Epithelial cell of proximal tubule (primary cell): ENCODE measurements at places on chromosomes 1 and 21.
A peak's percentile ranks its signal among the peaks of the same experiment; 100 is the strongest.

DNA sequence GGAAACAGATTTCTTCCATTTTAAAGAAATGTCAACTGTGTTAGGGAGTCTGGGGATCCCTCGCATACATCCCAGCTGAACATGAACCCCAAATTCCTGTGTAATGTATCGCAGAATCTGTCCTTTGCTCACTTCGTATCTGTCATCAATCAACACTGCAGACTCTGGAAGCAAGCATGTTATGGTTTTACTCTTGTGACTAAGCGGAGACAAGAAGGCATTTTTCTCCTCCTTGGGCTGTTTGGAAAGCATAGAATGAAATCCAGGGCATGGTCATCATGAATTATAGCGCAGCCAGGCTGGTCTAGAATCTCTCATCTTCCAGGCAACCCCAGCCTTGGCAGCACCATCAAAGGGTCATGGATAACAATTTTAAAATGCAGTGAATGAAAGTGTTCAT is 290.2 kb downstream of the KIF26B start:
- no peak for DNase-seq

DNA sequence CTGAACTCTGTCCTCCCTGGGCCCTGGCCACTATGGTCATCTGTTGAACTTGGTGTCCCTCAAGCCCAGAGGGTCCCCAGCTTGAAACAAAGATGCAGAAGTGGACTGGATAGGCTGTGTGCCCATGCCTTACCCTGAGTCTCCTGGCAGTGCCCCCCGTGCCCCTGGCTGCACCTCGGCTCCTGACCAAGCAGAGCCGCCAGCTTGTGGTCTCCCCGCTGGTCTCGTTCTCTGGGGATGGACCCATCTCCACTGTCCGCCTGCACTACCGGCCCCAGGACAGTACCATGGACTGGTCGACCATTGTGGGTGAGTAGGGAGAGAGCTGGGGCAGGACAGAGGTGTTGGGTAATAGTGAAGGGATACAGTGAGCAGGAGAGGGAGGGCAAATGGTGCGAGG is 10.7 kb downstream of the TIE1 start:
- no peak for DNase-seq

GRCh38 chr1:53090227-53091147 is 28.5 kb downstream of the PODN start:
- no peak for DNase-seq

- DNase-seq: no peak
Measured at GRCh38 chr1:64886877-64887276, 79.5 kb downstream of the JAK1 start.

DNA sequence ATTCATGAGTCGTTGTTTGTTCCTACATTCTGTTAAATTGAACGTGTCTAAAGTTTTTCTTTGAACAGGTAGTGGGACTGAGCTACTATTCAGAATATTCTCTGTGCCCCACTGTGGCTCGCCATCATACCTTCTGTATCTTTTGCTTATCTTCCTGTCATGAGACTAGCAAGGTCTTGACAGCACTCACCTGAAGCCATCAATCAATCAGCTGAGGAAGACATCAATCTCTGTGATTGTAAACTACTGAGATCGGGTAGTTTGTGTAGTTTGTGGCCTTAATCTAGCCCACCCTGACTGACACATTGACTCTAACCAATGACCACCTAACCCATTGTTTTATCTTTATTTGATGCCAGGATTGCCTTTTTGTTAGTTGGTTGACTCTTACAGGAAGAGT is 17.7 kb upstream of the RUNX1 start:
- DNase-seq: no peak

- DNase-seq: no peak
Measured at GRCh38 chr1:180539136-180539535, 19.6 kb upstream of the OVAAL start.

DNA sequence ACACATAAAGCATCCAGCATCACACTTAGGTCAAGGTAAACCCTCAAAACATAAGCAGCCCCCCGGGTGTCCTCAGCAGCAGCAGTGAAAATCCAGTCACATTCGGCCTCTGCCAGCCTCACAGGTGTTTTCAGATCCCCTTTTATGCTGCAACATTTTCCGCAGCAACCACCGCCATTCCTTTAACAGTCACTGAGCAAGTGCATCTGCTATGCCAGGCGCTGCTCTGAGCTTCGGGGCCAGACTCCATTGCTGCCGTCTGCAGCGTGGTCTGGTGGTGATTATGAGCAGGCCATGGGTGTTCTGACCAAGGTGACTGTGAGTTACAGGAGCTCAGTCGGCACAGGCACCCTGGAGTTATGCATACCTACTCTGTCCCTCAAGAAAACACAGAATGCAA is 4.5 kb downstream of the URB1 start:
- no peak for DNase-seq

DNA sequence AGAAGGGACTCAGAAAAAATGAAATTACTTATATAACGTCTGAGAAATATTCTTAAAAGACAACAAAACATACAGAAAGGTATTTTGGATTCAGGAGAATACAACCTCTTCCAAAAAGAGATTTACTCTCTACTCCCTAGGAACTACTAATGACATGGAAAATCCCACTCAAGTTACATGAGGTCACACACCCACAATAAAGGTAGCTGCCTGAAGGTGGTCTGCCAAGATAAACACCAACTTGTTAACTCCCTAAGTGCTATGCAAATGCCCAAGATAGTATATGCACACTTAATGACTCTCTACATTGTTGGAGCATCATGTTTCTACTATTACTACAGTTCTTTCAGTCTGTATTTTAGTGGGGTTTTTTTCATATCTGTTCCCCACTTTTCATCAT is 26.5 kb downstream of the RERE start:
- no peak for DNase-seq

DNA sequence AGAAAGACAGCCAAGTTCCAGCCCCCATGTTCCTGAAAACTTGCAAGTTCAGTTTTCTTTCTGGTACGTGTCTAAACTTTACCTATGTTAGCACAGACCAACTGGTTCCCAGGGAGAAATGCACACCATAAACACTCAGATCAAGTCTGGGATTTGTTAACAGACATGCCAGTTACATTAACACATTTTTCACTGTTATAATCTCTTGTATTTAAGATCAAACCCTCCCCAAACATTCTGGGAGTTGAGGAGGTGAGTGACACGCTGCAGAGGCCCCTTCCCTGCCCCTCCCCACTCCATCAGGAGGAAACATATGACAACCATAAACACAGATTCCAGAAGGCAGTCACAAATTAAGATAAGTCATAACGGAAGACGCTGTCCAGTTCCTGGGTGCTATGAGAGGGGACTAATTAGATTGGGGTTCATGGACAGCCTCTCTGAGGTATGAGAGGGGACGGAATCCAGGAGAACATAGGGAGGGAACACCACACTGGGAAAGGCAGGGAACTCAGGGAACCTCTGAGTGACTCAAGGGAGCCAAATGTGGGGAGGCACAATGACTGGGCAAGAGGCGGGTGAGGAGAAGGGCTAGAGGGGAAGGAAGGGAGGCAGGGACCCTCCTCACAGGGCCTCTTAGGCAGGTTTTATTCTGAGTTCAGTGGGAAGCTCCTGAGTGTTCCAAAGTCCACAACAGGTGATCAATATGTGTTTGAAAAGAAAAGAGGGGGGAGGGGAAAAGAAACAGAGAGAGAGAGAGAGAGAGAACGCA is 25.0 kb downstream of the DUSP10 start:
- DNase-seq: no peak

GRCh38 chr1:232435729-232436128 is 194.2 kb downstream of the SIPA1L2 start:
- DNase-seq: no peak

GRCh38 chr1:67748630-67749029 is 63.6 kb downstream of the GADD45A start:
- peak; percentile 80 for DNase-seq

DNA sequence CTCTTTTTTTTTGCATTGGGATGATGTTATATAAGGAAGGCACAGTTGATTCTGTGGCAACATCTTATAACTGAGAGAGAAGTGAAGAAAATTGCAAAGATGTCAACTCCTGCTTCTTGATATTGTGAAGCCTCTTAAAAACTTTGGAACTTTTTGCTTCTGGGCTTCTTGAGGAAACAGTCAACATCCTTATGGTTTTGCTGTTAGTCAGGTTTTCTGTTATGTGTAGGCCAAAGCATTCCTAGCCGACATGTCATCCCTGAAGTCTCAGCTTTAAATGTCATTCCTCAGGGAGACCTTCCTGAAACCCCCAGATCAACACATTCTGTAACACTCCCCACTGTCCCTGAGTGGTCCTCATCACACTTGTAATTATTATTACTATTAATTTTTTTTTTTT is 12.6 kb downstream of the FALEC start:
- no peak for DNase-seq

DNA sequence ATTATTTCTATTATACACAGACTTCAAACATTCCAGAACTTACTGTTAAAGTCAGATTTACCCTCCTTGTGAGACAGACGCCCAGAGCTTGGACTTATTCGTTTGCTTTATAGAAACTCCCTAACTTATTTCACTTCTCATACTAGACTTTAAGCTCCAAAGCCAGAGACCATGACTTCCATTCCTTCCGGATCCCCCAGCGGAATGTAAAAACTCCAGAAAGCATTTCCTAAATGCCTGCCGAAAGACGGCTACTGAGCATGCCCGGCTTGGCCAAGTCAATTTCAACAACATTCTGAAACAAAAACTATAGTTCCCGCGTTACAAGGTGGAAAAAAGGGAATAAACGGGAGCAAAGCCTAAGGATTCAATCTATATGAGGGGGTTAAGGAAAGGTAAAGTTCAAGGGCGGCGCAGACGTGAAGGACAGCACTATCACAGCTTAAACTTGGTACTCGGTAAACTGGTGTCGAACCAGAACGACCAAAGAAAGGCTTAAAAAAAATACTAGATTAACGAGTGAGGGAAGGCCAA is 1.1 kb downstream of the USP48 start:
- DNase-seq: peak; percentile 22

GRCh38 chr1:111222308-111223125 is 5.0 kb upstream of the CHI3L2 start:
- DNase-seq: no peak

DNA sequence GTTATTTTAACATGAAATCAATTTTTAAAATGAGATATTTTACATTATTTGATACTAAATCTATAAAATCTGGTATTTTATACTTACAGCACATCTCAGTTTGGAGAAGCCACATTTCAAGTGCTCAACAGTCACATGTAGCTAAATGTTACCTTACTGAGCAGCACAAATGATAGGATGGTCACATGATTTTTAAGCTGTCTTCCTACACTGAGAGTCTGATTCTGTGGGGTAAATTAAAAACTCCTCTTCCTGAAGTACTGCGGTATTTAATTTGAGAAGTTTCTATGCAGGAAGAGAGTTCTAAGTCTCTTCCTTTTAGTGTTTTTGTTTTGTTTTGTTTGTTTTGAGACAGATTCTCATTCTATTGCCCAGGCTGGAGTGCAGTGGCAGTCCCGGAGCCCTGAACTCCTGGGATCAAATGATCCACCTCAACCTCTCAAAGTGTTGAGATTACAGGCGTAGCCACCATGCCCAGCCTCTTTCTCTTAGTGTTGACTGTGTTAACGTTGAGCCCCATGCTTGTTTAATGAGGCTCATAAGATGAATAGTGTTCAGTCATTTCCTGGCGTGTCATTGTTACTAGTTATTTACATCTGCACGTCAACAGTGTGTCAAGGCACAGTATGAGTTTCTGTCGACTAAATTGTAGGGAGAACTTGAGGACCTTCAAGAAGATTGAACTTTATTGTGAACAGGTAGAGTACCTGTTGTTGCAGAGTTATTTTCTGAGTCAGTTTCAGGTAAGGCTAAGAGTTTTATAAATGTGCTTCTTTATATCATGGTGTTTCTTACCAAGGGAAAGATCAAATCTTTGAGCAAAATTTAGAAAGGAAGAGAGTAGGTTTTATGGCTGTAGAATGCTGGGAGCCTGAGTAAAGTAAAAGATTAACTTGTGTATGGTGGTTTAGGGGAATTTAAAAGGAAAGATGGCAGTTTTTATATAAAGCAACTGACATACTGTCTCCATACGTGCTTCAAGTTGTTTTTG is 3.3 kb downstream of the CNST start:
- DNase-seq: no peak

DNA sequence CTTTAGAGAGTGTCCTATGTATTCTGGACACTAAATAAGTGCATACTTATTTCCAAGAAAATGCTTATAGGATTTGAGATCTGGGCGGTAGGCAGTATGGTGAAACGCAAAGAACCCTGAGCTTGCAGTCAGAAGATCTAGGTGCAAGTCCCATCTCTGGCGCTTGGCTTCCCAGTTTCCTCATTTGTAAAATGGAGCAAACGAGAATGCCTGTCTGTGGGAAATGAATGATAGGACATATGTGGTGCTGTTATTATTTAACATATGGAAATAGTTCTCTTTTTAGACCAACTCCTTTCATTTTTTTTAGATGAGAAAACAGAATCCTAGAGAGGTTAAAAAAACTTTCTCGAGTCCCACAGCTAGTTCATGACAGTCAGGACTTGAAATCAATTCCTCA is 25.2 kb upstream of the ROR1 start:
- no peak for DNase-seq

GRCh38 chr1:50060279-50060678 is 36.5 kb upstream of the AGBL4 start:
- peak; percentile 10 for DNase-seq

GRCh38 chr1:243508303-243508713 is 252.5 kb downstream of the SDCCAG8 start:
- no peak for DNase-seq
